Right renal cortex interstitium (tissue), 3 donors: ENCODE measurements at places on chromosomes 1 and 21.

DNA sequence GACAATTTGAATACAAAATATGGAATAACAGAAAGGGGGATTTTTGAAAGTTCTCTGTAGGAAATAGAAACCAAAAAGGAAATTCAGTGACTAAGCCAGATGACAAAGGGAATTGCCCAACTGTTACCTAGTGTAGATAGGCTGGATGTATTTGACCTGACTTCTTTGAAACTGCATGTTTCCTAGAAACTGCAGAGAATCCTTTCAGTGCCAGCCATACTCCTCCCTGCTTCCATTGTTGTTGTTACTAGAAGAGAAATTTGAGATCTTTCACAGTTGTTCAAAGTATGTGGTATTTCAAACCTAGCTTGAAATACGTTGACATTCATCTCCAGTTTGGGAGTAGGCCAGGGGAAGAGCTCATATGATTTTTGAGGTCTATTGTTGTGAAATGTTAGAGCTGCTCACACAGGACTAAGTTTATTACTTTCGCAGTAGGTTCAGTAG is 1.8 kb upstream of the GBP5 start:
- DNase-seq: no peak

DNA sequence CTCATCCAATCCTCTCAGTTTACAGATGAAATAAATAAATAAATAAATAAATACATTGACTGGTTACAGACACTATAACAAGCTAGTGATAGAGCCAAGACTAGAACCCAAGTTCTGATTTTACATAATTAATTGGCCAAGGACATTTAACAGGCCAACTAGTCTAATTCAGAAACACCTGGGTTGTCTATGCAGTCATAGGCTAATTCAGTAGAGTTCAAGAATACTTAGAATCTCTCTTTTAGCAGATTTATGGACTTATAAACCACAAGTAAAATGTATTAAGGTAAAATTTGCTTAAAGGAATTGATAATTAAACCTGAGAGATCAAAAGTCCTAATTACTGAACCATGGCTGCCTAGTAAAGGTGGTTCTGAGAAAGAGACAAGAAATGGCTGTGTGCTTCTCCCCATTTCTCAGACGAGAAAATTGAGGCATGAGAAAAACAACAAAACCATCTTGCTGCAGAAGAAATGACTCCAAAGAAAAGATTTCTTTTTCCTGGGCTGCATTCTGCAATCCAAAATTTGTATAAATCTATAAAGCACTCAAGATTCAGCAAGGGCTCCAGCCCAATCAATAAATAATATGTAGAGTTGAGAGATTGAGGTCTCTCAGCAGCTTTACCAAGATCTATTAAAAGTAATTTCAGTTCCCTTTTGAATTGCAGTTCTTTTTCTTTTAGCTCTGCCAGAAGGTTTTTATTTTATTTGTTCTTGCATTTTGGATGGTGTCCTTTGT is 98.3 kb downstream of the DUSP10 start:
- no peak for DNase-seq

DNA sequence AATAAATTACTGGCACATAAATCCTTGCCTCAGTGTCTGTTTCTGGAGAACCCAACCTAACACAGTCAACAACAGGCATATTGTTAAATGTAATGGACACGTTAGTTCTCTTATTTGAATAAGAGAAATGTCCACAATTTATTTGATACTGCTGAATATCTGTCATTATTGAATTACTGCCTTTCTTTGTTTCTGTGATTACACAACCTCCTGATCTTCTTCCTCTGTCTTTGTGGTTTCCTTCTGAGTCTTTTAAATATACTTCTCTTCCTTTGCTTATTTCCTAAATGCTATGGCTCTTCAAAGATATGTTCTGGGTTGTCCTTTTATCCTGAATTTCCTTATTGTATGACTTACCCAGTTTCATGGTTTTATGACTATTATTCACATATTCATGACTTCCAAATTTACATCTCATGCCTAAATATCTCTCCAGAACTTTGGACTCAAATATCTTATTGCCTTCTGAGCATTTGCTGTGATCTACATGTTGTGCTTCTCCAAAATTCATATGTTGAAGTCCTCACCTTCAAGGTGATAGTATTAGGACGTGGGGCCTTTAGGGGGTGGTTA is 39.9 kb downstream of the MSH4 start:
- DNase-seq: no peak

DNA sequence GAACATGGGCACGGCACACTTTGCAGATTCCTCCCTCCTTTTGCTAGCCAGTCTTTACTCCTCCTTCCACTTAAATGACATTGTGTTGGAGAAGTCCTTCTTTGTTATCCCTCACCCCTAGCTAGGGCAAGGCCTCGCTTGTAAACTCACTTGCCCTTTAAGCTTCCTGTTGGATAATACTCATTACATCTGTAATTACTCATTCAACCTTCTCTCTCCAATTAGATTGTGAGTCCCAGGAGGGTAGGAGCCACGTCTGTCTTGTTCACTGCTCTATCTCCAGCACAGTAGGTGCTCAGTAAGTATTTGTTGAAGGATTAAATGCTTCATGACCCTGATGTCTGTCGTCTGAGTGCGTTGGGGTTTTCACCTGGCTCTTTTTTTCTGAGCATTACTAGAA is 98.7 kb upstream of the USP24 start:
- no peak for DNase-seq

- no peak for DNase-seq
Measured at GRCh38 chr1:67540733-67541125, 110.5 kb upstream of the SERBP1 start.

- DNase-seq: no peak
Measured at GRCh38 chr1:227556288-227556687, 7.1 kb upstream of the ZNF678 start.

DNA sequence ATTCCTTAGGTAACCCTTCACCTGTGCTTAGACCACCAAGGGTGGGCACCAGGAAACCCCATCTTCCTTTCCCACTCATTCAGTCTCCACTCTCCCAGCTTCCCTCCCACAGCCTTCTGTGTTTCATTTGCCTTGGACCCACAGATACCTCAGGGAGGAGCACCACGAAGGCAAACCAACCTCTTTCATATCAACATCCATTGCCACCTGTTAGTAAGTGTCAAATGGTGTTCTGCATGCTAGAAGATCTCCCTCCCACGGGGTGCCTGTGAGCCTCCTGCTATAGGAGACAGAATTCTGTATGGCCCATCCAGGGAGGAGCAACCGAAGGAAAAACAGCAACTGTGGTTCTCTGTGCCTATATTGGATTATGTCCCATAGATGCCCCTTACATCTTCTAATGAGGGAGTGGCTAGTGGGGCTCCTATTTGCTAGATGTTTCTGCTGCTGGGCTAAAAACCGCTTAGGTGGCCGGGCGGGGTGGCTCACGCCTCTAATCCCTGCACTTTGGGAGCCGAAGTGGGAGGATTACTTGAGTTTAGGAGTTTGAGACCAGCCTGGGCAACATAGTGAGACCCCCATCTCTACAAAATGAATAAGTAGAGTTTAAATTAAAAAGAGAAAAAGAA is 25.6 kb upstream of the SCCPDH start:
- no peak for DNase-seq

DNA sequence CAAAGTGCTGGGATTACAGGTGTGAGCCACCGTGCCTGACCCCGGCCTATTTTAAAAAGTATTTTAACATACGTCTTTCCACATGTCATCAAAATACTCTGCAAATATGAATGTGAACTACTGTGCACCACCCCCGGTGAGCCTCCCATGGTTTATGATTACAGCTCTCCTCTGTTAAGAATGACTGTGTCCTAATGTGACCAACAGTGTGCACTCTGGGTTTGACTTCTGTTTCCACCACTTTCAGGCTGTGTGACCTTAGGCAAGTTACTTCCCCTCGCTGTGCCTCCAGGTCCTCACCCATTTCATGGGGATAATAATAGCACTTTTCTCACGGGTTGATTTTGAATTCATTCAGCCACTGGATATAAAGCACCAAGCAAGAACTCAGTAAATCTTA is 14.7 kb downstream of the AMPD2 start:
- no peak for DNase-seq

DNA sequence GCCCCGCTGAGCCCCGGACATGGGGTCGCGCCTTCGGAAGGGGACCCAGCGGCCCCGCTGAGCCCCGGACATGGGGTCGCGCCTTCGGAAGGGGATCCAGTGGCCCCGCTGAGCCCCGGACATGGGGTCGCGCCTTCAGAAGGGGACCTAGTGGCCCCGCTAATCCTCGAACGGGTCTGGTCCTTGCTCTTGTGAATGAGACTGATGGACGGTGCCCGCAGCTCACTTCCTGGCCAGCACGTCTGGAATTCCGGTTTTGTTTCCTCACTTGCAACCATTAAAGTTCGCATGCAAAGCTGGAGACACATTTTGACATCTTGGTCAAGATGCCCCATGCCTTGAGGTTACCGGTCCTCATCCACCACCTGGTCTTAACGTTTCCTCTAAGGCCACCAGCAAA is 5.6 kb downstream of the WRAP73 start:
- DNase-seq: no peak

GRCh38 chr1:231446138-231446537 is 24.1 kb upstream of the EGLN1 start:
- DNase-seq: no peak

DNA sequence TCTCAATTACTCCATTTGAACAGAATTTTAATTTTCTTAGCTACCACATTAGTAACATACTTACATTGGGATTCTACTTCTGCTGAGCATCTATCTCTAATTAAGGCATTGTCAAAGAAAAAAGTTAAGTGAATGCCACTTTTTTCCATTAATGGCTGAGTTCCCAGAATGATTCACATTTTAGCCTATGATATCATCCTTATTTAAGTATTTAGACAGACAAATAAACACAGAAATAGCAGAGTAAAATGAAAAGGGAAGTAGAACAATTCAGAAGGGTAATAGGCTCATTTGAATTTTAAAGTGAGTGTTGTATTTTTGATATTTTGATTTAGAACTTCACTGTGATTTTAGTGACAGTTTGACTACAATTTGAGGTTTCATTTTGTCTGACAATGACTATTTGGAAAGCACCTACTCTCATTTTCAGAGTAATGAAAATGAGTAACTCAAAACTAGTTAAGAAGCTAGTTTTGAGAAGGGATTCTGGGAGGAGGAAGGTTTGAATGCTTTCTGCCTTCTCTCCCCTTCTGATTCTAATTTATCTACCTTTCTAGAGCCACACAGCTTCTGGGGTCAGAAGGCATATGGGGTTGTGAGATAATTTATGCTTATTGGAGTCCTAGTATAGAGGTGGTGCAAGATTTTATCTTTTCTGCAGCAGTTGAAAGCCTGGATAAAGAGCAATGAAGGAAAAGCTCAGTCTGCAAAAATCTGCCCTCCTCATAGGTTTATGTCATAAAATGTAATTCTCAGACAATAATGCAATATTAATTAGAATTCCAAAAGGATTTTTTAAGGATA is 15.5 kb downstream of the LYPLAL1 start:
- no peak for DNase-seq

GRCh38 chr1:192475329-192475728 is 100.2 kb upstream of the RGS1 start:
- DNase-seq: no peak

- DNase-seq: no peak
Measured at GRCh38 chr1:1911350-1912041, 3.6 kb upstream of the CALML6 start.

GRCh38 chr1:38225745-38226144 is 179.2 kb upstream of the POU3F1 start:
- DNase-seq: no peak

DNA sequence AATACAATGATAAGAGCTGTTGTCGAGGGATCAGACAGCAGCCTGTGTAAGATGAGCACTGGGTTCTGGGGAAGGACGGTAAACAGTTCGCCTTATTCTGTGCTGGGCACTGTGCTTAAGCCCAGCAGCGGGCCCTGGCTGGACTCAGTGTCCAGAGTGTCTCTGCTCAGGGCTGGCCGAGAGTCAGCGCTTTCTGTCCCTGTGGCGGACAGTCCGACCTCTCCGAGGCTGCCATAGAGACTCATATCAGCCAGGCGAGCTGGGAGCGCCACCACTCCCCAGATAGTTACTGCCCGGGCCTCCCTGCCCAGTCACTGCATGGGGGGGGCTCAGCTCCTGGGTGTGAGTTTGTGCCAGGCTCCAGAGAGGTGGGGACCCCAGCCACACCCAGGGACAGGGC is 14.7 kb upstream of the NPHP4 start:
- no peak for DNase-seq

GRCh38 chr1:91771717-91772116 is 114.2 kb downstream of the TGFBR3 start:
- no peak for DNase-seq

GRCh38 chr1:23184212-23184934 is 15.7 kb upstream of the LUZP1 start:
- no peak for DNase-seq

GRCh38 chr1:88867743-88868521 is 23.4 kb downstream of the GTF2B start:
- no peak for DNase-seq

DNA sequence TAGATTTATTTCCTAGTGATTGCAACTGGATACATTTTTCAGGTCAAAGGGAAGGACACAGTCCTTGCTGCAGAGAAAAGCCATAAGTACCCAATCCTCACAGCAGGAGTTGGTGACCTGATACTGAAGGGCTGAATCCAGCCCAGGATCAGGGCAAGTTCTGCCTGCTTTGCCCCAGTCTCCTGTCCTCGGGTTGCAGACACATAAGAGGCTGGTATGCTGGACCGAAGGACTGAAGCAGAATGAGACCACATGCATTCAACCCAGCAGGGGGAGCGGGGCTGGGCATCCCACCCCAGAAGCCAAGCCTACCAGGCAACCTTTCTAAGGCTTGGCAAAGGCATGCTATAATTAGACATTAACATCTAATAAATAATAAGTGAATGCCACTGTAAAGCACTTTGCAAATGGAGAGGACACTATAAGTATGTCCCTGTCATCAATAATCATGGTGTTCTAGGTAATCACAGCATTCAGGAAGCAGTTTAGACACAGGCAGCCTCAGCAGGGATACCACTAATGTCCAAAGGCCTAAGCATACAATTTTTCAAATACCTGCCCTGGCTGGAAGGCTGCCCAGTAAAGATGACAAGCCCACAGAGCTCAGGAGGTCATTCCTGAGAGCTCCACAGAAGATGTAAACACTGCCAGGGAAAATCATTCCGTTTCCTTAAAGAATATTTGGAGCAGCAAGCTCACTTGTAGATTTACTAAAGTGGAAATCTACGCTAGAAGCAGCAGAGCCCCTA is 47.6 kb downstream of the KRTAP19-8 start:
- DNase-seq: no peak

GRCh38 chr1:202586018-202586821 is 124.0 kb downstream of the SYT2 start:
- DNase-seq: no peak

DNA sequence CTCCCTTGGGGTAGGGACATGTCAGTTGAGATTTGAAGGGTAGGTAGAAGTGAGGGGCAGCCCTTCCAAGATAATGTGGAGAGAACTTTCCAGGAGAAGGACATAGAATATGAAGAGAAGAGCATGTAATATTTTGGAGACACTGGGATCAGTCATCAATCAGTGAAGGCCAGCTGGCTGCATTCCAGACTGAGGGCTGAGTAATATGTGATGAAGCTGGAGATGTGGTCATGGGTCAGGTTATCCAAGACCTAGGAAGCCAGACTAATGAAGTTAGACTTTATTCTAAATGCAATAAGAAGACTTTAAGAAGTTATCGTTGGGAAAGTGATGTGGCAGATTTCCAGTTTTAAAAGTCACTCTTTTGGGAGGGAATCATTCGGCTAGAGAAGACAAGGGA is 262.0 kb downstream of the HMCN1 start:
- DNase-seq: no peak
